IMR-90 (cell line): ENCODE measurements at places on chromosomes 4 and X.

DNA sequence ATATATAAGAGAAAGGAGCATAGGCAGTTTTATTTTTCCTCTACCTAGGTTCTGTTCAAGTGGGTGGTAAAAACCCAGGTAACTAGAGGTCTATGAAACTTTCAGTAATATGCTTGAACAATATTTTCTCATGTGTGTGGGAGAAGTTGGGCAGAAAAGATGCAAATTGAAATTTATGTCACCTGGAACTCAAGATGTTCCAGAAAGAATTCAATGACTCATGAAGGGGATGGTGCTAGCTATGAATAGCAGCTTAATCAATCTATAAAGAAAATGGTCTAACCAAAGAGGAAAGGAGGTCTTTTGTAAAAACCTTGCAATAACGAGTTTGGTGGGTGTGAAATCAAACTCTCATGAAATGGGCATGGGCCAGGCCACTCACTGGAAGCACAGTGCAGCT lies 263.8 kb downstream of the INPP4B start:
- DNase-seq, result no peak

DNA sequence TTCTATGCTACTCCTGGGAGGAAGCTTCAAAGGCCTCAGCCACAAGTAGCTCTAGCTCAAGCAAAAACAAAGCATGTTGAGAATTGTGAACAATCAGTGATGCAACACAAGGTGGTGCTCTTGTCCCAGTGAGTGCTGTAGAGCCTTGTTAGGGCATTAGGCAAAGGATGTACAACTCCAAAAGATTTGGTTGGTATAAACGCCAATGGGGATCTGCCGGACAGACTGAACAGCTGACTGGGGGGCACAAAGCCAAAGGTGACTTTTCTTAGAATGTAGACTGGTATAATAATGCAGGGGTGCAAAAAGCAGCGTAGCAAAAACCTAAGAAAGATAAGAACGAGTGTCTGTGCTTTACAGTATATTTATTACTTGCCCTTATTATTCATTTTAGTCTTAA lies 62.6 kb upstream of the ALB start:
- DNase-seq, result peak; percentile 53

- no peak for DNase-seq
Observed at GRCh38 chr4:25628451-25628850, 27.2 kb upstream of the SLC34A2 start.

GRCh38 chrX:46279925-46280313 lies 265.3 kb downstream of the ZNF674 start:
- peak; percentile 28 for DNase-seq

DNA sequence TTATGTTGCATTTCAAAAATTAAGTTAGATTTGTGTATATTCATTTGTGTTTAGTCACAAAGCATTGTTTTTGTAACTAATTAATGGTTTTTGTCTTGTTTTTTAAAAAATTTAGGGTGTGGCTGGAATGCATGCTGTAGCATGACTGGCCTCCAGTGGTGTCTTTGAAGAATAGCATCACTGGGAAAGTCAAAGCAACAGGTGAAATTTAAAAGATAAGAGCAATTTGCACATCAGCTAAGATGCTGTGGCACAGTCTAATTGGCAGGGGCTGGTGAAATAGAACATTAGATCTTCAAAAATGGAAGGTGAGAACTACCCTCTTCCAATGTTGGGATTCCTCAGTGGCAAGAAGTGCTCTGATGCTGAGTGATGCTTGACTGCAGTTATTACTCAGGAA lies 45.3 kb downstream of the ANK2 start:
- DNase-seq, result no peak

DNA sequence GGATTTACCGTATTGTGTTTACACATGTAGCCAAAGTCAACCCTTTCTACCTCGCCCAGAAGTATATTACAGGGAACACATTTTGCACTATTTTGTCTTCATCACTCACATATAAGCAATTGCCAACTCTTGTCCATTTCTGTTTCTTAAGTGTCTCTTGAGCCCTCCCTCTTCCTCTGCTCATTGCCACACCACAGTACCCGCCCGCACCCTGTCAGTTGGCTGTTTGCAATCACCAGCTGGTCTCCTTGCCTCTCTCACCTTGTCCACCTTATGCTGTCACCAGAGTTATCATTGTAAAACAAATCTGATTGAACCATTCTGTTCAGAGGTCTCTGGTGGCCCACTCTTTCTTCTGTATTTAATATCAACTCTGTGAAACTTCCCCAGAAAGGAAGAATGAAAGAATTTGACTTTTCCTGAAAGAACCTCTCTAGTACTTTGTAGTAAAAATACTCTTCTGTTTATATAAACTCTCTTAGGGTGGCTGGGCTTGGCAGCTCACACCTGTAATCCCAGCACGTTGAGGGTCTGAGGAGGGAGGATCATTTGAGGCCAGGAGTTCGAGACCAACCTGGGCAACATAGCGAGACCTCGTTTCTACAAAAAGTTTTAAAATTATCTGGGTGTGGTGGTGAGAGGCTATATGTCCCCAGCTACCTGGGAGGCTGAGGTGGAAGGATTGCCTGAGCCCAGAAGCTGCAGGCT lies 50.2 kb downstream of the ING2 start:
- no peak for DNase-seq

DNA sequence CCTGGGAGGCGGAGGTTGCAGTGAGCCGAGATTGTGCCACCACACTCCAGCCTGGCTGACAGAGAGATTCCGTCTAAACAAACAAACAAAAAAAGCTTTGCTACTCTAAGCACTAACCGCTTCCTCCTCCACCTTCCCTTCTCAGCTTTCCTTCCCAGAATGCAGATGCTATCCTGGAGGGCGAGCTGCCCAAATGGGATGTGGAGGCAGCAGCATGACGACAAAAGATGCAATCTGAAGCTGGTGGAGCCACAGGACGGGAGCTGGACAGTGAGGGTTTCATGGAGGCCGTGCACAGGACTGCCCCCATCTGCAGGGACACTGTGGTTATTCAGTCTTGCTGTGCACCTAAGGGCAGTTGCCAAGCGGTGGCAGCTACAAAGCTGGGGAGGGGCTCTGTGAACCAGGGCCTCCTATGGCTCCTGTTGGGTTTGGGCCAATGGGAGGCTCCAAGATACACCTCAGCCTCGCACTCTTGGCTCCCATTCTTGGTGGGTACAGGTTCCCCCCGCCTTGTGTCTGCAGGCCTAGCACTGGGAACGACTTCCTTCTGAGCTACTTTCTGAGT lies 47.4 kb downstream of the WDR1 start:
- no peak for DNase-seq

DNA sequence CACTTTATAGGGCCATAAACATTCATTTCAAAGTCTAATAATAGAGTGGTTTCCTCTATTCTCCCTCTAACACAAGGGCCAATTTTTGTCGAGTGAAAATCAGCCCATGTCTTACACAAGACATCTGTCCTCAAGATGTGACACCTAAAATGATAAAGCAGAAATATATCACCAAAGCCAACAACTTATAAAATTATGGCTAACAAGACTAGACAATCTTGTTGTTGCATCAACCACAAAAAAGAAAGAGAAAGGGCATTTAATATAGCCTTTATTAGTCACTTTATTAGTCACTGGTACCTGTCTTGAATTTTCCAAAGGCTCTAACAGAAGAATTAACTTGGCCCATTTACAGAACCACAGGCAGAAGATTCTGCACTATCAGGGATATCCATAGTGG lies 161.6 kb downstream of the SMIM20 start:
- DNase-seq, result no peak

- DNase-seq, result no peak
Observed at GRCh38 chr4:100147684-100148083, 42.6 kb downstream of the DDIT4L start.

GRCh38 chrX:7147413-7147977 lies at the start of gene STS:
Gene STS, plus strand, starts transcription at chrX:7147712. Its CDS starts 105,488 bp downstream, at chrX:7253200.
- peak; percentile 14 for DNase-seq

- peak; percentile 35 for DNase-seq
Observed at GRCh38 chr4:126465341-126465740, 1150.6 kb downstream of the FAT4 start.

GRCh38 chr4:75898536-75898935 lies 3.7 kb downstream of the PPEF2 start:
- no peak for DNase-seq

DNA sequence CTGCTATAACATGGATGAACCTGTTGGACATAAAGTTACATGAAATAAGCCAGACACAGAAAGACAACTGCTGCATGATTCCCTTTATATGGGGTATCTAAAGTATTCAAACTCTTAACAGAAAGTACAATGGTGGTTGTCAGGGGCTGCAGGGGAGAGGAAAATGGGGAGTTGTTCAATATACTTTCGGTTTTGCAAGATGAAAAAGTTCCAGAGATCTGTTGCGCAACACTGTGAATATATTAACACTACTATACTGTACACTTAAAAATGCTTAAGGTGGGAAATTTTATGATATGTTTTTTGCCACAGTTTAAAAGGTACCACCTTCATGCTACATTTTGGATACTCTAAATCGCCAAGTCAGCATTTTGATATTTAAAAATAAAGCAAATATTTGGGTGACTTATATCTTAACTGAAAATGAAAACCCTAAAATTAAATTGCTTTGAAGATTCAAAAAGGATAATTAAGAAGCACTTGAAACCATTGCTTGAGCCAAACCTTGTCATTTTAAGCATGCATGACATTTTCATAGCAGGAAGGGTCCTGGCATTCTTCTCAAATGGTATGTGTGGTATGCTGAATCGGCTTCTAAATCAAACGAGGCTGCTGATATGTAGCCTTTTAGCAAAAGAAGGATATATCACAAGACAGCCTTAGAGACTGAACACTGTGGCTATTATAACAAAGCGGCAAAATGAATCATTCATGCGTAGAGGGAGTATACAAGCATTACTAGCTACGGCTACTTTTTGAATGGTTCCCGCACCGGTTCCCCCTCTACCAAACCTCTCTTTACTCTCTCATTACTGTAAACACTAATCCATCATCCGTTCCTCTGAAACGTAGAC lies 607.1 kb upstream of the DIPK2B start:
- peak; percentile 70 for DNase-seq

- DNase-seq, result no peak
Observed at GRCh38 chr4:109303140-109303496, 660 bp upstream of the COL25A1 start.

- no peak for DNase-seq
Observed at GRCh38 chr4:182866746-182867145, 50.4 kb downstream of the DCTD start.

DNA sequence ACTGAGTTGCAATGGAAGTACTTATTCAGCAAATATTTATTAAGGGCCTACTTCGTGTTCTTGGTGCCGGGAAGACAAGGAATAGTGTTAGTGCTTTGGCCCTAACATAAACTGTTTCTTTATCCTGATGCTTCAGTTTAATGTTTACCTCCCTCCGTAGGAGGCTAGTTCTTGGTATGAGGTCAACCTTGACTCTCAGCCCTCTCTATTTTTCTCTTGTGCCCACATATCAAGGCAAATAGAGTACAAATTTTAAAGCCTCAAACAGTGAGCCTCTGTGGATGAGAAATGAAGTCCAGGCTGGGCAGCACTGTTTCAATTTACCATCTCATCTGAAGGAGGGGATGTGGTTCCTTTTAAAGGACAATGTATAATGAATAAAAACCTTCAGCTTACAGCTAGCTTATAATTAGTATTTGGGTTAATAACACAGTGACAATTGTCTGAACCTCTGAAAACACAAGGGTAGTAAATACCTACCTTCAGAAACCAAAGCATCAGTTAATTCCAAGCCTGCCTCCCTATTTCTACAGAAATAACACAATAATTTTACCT lies 68.5 kb downstream of the SH3RF1 start:
- no peak for DNase-seq

- no peak for DNase-seq
Observed at GRCh38 chrX:37854148-37854547, 6.8 kb upstream of the DYNLT3 start.

DNA sequence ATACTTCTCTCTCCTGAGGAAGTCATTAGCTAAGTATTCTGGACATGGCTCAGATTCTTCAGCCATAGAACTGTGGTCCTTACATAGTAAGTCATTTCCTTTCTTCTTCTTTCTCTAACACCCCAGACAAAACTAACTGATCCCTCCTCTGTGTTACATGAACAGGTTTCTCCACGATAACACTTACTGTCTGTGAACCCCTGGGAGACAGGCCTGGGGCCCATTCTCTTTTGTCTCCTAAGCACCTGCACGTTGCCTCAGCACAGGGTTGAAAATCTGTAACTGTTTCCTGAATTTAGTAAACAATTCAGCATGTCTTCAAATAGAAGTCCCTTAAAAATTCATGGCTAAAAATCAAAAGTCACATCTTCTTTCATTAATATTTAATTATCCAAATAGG lies 24.7 kb downstream of the APBB2 start:
- DNase-seq, result no peak

DNA sequence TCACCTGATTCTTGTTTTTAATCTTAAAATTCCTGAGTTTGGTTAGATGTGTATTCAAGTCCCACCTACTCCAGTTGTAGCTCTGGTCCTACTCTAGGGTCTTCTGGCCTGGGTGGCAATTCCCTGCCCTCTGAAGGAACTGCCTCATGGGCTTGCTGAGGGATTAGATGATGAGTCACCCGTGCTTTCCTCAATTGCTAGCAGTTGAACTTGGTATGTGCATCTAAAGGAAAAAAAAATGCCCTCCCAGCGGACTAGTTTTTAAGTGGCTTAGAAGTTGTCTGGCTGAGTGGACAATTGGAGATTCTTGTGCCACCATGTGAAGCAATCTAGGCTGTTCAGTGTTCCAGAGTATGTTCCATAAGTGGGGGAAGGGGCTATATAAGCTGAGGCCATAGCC lies 127.0 kb downstream of the CCNG2 start:
- DNase-seq, result no peak

GRCh38 chr4:102598086-102598761 lies 97.1 kb downstream of the NFKB1 start:
- DNase-seq, result peak; percentile 45

DNA sequence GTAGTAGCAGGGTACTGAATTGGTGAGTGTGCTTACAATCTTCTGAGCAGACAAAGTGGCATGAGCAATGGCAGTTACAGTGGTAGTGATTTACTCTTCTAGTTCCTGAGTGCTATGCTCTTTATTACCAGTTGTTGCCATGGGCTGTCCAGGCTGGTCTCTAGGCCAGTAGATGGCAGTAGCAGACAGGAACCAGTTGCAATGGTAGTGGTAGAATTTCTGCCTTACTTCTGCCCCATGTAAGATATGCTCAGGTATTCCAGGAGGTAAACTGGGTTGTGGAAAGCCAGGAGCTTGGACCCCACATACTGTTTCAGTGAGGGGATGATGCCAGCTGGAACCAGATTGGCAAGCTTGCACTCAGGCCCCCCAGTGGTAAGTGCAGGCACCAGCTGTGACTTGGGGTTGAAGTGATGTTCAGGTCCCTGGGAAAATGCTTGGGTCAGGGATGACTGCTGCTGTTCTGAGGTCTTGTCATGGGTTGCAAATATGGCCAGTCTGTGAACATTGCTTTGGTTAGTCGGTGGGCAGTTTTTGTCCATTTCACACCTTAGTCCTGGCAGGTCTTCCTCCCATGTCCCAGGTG lies 63.0 kb upstream of the ZXDB start:
- peak; percentile 1 for DNase-seq

DNA sequence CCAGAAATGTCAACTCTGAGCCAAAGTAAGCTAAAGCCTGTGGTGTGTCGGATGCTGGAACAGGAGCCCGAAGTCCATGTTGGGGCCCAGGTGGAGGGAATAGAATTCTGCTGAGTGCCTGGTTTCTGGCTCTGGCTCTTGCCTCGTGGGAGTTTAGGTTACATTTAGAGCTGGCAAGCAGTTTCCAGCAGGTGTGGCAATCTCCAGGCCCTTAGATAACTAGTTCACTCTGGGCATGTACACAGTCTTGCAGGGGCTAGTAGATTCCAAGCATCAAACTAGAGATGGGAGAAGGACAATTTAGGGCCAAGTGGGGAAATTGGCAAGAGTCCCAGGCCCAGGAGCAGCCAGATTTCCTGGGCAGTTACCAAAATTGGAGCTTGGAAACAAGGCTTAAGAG lies 56.3 kb upstream of the STOX2 start:
- no peak for DNase-seq

- DNase-seq, result no peak
Observed at GRCh38 chr4:41746025-41746439, 2.5 kb downstream of the PHOX2B start.
